Stimulated activated CD8-positive, alpha-beta memory T cell treated with anti-CD3 and anti-CD28 coated beads, Interleukin-2, amount 100 ng/mL, for 1 hour (primary cell): ENCODE measurements at places on chromosomes 13 and 19.

- DNase-seq: no peak
Observed at GRCh38 chr13:108120856-108121255, 94.5 kb downstream of the LIG4 start.

DNA sequence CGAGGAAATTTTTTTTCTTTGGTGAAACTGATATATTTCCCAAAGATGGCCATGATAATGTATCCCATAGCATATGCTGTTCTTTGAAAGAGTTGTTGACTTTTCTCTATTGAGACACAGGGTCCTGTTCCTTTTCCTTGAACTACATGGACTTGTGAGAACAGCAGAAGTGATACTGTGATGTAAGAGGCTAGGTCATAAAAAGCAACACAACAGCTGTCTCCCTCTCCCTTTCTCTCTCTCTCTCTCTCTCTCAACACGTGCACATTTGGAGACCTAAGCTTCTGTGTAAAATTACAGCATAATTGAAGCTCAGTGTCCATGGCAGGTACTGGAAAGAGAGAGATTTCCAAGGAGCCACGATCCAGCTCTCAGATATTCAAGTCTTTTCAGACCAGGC is 1712.4 kb downstream of the EFNB2 start:
- DNase-seq: no peak

DNA sequence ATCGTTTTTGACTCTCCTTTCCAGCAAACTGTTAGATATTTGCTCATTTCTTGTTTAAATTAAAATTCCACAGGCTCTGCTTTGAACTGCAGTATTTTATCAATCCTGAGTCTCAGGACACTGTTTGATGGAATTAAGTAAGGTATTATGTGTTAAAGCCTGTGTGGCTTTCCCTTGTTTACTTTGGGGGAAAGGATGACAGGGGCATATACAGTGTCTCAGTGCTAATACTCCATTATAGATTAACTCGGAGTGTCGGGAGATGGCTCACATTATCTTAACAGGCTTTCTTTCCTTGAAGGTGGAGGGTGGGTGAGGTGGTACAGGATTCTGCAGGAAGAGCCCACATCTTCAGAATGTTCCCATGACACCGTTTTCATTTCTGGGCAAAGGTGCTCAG is 84.7 kb downstream of the SHISA2 start:
- no peak for DNase-seq

- DNase-seq: no peak
Observed at GRCh38 chr13:111980146-111980929, 86.6 kb upstream of the SOX1 start.

DNA sequence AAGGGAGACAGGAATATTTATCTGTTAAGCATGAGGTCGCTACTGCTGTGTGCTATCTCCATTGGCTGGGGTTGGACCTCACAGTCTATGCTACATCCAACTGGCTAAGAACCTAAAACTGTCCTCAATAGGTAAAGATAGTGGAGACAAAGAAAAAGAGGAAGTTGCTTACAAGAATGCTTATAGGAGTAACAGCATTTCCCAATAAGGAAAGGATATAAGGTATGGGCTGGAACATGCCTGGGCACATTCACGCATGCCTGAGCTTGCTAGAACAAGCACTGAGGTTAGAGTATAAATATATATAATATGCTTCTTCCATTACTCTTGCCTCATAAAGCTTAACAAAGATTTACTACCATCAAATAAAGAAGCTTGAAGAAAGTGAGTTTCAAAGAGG is 47.9 kb upstream of the CEACAM21 start:
- no peak for DNase-seq
